ENCODE measurements at places on chromosomes 5 and 9.

GRCh38 chr9:116907989-116908388 lies 220.9 kb downstream of the TRIM32 start:
- DNase-seq, result no peak

- DNase-seq, result no peak
Observed at GRCh38 chr5:103362211-103362610, 103.6 kb downstream of the MACIR start.

DNA sequence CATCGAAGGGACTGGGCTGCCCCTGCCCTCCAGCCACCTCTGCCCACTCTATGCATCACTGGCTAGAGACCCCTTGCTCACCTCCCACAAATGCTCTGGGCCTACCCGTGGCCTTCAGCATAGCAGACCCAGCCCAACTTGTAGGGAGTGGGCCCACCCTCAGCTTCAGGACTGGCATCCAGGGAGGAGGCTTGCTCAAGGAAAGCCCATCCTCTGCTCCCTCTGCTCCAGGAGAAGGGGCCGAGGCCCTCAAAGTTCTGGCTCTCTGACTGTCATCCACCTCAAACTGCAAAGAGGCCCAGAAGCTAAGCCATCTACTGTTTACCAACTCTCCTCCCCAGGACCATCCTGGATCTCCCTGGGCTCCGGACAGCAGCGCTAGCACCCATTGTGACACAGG lies 84.5 kb downstream of the C5orf15 start:
- DNase-seq, result no peak

GRCh38 chr9:37371565-37372464 lies 50.7 kb upstream of the GRHPR start:
- DNase-seq, result no peak

DNA sequence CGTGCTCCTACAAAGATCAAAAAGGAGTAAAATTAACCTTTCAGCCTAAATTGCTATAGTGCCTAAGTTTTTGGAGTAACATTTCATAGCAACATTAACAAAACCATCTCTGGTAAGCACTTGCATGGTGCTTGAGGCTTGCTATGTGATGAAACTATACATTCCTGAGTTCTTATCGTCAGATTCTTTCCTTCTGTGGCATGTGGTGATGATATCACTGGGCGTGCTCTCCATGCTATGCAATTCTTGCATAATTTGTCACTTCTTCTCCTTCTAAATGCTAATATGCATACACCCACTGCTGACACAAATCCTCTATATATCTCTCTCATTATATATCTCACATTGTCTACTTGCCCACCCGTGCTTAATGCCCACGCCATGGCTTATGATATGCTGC lies 2019.9 kb downstream of the MAT2B start:
- no peak for DNase-seq

DNA sequence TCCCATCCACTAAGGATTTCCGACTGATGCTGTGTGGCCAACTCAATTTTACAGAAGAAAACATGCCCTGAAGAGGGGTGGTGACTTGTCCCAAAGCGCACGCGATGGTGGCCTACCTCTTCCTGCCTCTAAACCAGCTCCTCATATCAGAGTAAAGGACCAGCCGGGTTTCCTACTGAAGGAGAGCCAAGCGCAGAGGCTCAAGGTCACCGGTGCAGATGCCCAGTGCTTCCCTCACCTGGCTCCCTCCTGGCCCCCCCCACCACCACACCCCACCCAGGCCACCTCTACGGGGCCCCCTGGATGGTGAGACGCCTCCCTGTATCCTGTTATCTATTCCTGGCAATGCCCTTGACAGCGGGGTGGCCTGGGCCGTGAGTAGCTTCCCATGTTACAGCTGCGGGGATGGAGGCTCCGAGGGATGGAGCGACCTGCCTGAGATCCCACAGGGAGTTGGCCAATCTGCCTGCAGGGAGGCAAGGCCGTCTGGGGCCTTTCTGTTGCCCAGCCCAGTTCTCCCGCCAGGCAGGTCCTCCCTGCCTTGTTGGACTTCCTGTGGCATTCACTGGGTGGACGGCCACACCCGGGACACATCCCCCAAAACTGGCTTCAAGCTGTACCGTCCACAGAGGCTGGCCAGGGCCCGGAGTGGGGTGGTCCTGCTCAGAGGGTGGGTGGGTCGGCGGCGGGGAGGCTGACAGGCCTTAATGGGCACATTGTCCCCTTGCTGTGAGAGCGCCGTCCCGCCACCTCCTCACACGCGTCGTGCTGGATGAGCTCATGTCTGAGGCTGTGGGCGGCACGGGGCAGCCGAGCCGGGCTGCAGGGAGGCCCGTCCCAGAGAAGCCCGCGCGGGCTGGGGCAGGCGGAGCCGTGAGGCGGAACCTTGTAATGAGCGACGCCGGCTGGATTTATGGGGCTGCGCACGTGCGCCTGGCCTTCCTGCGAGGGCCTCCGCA lies 72.5 kb downstream of the MACROH2A1 start:
- DNase-seq, result no peak

- DNase-seq, result no peak
Observed at GRCh38 chr9:137943655-137944054, 66.1 kb downstream of the CACNA1B start.

GRCh38 chr9:100597236-100597635 lies 19.4 kb downstream of the CAVIN4 start:
- DNase-seq, result no peak

- DNase-seq, result no peak
Observed at GRCh38 chr5:69468631-69469030, 24.0 kb upstream of the OCLN start.

- DNase-seq, result no peak
Observed at GRCh38 chr9:96065482-96066251, 190.2 kb downstream of the ERCC6L2 start.

- no peak for DNase-seq
Observed at GRCh38 chr9:29437526-29437925, 1864.2 kb upstream of the C9orf72 start.
